CD4-positive, alpha-beta T cell treated with Interleukin-10 for 1 hour (primary cell): ENCODE measurements at places on chromosomes 1 and 21.
A peak's percentile ranks its signal among the peaks of the same experiment; 100 is the strongest.

DNA sequence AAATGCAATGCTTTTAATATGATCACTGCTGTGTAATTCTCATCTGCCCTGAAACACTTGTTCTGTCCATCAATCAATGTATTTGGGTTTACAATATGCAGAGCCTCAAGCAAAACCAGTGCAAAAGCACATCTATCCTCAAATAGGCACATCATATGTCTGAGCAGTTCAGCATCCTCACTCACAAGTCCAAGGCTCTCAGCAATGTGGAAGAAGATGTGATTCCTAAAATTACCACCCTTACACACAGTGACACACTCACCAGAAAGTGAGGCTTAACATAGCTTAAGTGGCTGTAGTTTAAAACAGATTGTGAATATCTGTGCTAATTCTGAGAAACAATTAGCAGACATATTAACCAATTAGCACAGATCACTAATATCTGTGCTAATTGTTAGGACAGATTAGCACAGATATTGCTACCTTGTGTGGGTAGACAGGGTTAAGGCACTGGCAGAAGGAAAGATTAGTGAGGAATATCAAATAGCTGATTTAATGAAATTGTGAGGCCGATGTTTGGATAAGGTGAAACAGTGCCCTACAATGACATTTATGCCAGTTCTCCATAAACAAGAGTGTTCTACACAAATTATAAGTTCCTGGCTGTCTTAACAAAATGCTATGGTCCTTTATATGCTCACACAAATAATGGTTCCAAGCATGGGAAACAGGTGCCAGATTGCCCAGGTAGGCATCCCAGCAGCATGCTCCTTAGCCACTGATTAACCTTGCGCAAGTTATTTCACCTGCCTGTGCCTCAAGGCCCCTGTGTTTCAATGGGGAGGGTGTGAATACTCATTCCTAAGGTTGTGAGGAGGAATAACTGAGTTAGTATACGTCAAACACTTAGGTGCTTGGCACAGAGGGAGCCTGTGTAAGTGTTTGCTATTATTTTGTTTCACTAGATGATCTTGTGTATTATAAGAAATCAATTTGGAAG is 41.7 kb downstream of the MRPL39 start:
- DNase-seq, result no peak

- no peak for DNase-seq
These were observed 178.5 kb upstream of the GALNT2 start for GRCh38 chr1:229888561-229889001.

DNA sequence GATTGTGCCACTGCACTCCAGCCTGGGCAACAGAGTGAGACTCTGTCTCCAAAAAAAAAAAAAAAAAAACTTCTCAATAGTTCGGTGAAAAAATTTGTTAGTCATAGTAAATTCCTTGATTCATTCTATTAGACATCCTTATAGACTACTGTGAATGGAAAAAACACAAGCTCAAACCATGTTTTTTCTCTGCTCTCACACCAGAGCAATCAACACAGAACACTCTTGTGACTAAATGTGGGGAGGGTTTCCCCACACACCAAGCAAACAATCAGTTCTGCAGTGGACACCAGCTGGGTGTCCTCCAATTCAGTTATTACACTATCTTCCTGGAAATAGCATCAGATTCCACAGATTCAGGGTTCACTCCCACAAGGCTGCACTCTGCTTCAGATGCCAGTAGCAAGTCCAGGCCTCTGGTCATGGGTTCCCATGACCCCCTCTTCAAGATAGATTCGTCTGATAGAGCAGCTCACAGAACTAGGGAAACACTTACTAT is 69.1 kb upstream of the TEKT2 start:
- DNase-seq, result no peak

DNA sequence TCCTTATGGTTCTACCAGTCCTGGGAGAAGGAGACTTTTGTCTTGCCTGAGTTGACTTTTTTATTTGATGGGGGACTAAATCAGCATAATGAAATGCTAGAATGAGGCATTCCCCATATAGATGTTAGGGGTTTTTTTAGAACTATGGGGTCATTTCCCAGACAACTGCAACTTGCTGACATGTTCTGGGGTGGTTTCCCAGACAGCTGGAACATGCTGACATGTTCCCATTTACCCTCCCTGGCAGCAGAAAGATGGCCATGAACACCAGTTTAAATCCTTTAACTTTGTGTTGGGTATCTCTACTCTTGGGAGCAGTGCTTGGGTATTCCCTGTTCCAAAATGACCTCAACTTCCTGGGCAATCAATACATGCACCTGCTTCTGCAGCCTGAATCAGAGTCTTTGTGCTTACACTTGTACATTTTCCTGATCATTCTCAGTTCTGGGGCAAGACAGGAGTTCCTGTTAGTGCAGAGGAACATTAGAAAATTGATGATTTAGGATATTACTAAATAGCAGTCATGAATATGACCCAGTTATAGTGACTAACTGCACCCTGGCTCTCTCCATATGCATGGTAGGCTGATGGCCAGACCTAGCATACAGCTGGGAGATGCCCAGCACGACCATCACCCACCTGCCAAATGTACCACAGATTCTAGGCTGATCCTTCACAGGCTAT is 75.4 kb upstream of the CD5L start:
- DNase-seq, result no peak

DNA sequence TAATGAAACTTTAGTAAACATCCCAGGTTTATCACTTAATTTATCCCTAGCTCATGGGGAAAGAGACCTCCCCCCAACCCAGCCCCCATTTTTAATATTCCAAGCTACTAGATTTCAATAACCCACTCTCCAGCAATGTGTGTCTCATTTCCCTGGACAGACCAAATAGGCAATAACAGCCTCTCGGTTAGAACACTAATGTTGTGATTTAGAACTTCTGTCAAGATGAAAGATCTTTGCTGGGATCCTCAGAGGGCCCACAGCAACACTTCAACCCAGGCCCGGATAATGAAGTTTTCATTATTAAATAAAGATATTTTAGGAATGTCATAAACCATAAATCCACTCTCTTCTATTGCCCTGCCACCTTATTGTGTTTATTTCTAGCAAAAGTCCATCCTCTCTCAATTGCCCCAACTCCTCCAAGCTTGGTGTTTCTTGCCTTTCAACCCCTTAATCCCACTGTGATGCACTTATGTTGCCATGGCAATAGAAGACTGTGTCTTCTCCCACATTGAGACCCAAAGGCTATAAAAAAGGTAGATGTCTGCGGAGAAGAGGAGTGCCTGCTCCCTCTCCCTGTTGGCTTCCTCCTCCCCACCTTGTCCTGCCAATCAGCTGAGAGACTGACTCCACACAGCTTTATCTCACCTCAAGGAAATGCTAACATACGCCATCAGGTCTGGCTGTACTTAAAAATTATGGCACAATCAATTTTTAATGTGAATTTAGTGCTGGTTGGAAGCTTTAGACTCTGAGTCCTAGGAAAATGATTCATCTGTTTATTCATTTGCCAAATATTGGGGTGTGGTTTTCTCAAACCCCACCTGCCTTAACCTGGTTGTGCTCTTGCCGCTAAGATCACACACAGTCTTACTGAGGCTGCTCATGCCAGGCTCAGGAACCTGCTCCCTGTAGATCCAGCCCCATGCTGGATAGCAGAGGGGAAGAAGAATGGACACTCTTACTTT is 258.3 kb upstream of the CAMK1G start:
- DNase-seq, result no peak

GRCh38 chr1:185720633-185721272 is 13.4 kb upstream of the HMCN1 start:
- DNase-seq, result no peak

- DNase-seq, result no peak
These were observed 611 bp upstream of the ZSWIM5 start for GRCh38 chr1:45206808-45207623.

GRCh38 chr1:46087891-46088290 is 44.5 kb downstream of the PIK3R3 start:
- DNase-seq, result no peak

DNA sequence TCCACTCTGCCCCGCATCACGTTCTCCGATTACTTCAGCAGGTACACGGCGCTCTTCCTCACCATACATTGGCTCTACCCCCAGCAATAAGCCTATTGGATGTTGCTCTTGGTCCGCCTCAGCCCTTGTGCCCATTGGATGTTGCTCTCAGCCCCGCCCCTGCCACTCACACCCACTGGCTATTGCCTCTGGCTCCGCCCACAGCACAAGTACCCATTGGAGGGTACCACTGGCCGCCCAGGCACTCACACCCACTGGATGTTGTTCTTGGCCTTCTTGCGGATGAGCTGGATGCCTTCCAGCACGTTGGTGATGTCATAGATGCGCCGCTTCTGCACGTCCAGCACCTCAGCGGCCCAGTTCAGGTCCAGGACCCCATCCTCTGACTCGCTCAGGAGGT is 9.4 kb downstream of the E2F2 start:
- no peak for DNase-seq

DNA sequence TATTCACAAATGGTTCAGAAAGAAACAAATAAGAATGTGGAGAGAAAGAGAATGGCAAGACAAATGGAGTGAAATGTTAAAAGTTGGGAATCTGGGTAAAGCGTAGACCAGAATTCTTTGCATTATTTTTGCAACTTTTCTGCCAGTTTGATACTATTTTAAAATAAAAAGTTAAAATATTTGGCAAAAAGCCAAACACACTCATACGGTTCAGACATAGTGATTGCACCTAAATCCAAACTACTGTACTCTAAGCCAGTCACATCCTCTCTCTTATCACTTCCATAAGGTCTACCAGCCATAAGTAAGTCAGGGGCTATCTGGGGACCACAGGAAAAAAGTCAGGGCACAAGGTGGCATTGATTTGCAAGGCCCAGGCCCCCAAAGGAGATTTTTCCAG is 14.4 kb downstream of the STUM start:
- no peak for DNase-seq

DNA sequence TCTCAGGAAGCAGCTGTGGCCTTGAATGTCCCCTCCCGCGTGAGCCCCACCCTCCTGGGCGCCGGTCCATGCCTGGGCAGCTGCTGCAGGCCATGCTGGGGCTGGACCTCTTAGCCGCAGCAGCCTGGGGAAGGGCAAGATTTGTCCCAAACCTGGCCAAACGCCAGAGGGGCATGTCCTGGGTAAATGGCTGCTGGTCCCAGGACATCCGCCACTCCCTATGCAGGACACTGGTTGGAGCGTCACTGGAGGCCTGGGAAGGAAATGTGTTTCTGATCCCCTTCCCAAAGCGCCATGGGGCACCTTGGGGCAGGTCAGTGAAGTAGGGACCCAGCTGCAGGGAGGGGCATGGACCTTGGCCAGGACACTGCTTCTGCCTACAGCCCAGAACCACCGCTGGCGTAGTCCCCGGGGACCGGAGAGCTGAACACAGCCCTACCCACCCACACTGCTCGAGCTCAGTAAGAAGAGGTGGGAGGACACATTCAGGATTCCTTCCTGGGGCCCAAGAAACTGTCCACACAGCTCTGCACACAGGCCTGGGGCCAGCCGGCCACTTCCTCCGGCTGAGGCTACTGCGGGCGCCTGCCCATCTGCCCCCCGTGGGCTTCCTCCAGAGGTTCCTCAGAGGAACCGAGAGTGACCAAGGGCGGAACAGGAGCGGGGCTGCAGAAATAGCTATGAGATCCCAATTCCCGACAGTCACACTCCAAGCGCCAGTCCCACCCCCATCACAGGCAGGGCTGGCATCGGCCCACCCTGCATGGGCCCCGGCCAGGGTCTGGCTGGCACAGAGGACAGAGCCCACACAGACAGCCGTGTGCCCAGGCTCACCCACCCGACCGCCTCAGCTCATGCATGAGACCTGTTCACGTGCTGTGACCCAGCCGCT is 10.8 kb upstream of the PLEKHG5 start:
- no peak for DNase-seq

GRCh38 chr1:34070201-34070836 is 94.7 kb downstream of the CSMD2 start:
- DNase-seq, result no peak

DNA sequence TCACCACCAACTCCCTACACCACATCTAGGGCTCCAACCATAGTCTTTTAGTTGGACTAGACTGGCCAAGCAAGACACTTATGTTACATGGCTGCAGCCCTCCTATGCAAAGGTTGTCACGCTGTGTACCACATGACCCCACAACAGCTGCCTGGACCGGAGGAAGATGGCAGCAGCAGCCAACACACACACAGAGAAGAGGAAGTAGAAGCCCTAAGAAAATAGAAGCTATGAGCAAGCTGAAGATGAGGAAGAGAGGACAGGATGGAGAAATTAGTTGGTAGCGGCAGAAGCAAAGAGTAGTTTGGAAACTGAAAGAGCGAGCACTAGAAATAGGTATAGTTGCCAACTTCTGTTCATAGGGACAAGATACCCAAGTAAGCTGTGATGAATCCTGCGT is 60.8 kb upstream of the RALGPS2 start:
- DNase-seq, result no peak

DNA sequence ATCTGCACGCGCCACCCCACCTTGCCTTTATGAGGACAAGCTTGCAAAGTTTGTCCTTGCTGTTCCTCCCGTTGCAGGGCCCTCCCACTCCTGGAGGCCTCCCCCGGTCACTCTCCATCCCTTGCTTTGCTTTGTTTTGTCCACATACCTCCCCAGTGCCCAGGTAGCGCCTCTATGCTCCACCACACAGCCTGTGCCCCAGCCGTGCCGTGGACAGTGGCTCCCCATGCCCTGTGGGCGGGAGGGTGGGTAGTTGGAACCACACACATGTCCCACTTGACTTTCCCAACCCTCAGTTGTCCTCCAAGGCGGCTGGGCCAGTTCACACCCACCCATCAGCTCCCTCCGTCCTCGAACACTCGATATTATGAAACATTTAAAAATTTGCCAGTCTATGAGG is 24.6 kb downstream of the SLX9 start:
- DNase-seq, result no peak

- no peak for DNase-seq
These were observed 56.9 kb downstream of the LDLRAD2 start for GRCh38 chr1:21868941-21869454.

DNA sequence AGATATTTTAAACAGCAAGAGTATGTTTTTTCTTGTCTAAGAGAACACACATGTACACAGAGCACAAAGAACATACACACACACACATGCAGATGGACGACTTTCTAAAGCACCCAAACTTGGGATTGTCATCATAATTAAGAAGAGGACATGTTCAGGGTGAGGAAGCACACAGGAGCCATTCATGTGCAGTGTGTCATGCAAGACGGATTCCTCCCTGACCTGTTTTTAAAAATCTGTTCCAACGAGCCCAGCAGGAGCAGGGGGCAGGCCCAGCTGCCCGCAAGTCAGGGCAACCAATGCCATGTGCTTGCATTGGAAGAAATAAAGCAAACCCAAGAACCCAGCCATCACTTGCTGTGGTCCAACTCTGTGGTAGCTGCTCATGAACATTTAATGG is 167.3 kb upstream of the ZNF644 start:
- DNase-seq, result no peak

- no peak for DNase-seq
These were observed 337.7 kb downstream of the SIPA1L2 start for GRCh38 chr1:232292239-232292638.

GRCh38 chr1:22031214-22031962 is 21.1 kb upstream of the CDC42 start:
- peak; percentile 60 for DNase-seq

DNA sequence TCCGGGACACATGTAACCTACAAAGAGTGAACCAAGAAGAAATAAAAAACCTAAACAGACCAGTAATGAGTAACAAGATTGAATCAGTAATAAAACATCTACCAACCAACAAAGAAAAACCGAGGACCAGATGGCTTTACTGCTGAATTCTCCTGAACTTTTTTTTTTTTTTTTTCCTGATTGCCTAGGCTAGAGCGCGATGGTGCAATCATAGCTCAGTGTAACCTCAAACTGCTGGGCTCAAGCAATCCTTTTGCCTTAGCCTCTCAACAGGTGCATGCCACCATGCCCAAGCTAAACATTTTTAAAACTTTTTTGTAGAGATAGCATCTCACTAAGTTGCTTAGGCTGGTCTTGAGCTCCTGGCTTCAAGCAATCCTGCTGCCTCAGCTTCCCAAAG is 11.2 kb upstream of the FGGY start:
- no peak for DNase-seq
